ENCODE measurements at places on chromosomes 2 and 18. TPM values are rescaled to one million over a fixed set of nuclear protein-coding genes. Genes with fewer than 3 reads are reported as not detected.

KCNS3 gene
- total RNA-seq = not detected

OTOS gene
- not detected for total RNA-seq

GLI2 gene
- 33.2 TPM for total RNA-seq

PGAP1 gene
- total RNA-seq = 21.3 TPM

SP5 gene
- total RNA-seq = not detected

KRTCAP3 gene
- 3.2 TPM for total RNA-seq

MROH2A gene
- not detected for total RNA-seq

AOX1 gene
- total RNA-seq = 0.97 TPM

TGFA gene
- total RNA-seq = not detected

ADRA2B gene
- not detected for total RNA-seq

NOSTRIN gene
- not detected for total RNA-seq

- peaks cover 5% of the 10 kb centered on the region for H3K27me3 ChIP-seq
- no peaks in the 10 kb centered on the region for H3K4me1 ChIP-seq
- DNase-seq = no peak
Observed at GRCh38 chr2:222169346-222169745, 129.5 kb downstream of the PAX3 start.

- peaks cover 3% of the 10 kb centered on the region for H3K4me1 ChIP-seq
- no peak overlapping the region for H3K27ac ChIP-seq
- no peaks in the 10 kb centered on the region for H3K36me3 ChIP-seq
- DNase-seq = no peak
- H3K4me3 ChIP-seq = no peak overlapping the region
- peaks cover 3% of the 10 kb centered on the region for H3K27me3 ChIP-seq
Observed at GRCh38 chr18:6069103-6069502, 173.8 kb upstream of the TMEM200C start.

- H3K4me1 ChIP-seq = no peaks in the 10 kb centered on the region
- no peak for DNase-seq
- peaks cover 2% of the 10 kb centered on the region for H3K27me3 ChIP-seq
- no peak overlapping the region for H3K4me3 ChIP-seq
Observed at GRCh38 chr2:235238537-235238936, 255.3 kb upstream of the AGAP1 start.

DNA sequence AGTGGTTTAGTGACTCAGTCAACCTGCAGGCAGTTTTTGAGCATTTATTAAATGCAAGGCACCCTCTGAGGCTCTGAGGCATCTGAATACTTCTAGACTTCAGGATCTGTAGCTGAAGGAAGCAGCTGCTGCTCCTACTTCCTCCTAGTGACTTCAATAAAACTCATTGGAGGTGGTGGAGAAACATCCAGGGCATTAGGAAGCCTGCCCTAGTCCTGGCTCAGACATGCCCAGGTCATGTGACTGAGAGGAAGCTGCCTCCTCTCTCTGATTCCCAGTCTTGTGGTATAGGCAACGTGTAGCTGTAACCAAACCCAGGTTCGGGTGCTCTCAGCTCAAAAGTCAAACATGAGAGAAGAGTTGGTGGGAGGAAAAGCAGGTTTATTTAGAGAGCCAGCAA lies 287.2 kb upstream of the GYPC start:
- DNase-seq = no peak
- no peak overlapping the region for H3K4me3 ChIP-seq
- H3K4me1 ChIP-seq = peaks cover 4% of the 10 kb centered on the region
- no peak overlapping the region for H3K27ac ChIP-seq
- H3K27me3 ChIP-seq = no peaks in the 10 kb centered on the region
- no peaks in the 10 kb centered on the region for H3K36me3 ChIP-seq

- peak; percentile 77 for DNase-seq
- H3K4me3 ChIP-seq = no peak overlapping the region
- H3K36me3 ChIP-seq = peaks cover 5% of the 10 kb centered on the region
- H3K27ac ChIP-seq = peak overlapping the region; percentile 23
- peaks cover 7% of the 10 kb centered on the region for H3K4me1 ChIP-seq
- H3K27me3 ChIP-seq = no peaks in the 10 kb centered on the region
Observed at GRCh38 chr2:71619230-71619741, 165.9 kb downstream of the DYSF start.

GRCh38 chr2:71498261-71498701 lies 44.9 kb downstream of the DYSF start:
- peak overlapping the region; percentile 86 for H3K27ac ChIP-seq
- H3K4me1 ChIP-seq = peaks cover 36% of the 10 kb centered on the region
- H3K36me3 ChIP-seq = peaks cover 2% of the 10 kb centered on the region

DNA sequence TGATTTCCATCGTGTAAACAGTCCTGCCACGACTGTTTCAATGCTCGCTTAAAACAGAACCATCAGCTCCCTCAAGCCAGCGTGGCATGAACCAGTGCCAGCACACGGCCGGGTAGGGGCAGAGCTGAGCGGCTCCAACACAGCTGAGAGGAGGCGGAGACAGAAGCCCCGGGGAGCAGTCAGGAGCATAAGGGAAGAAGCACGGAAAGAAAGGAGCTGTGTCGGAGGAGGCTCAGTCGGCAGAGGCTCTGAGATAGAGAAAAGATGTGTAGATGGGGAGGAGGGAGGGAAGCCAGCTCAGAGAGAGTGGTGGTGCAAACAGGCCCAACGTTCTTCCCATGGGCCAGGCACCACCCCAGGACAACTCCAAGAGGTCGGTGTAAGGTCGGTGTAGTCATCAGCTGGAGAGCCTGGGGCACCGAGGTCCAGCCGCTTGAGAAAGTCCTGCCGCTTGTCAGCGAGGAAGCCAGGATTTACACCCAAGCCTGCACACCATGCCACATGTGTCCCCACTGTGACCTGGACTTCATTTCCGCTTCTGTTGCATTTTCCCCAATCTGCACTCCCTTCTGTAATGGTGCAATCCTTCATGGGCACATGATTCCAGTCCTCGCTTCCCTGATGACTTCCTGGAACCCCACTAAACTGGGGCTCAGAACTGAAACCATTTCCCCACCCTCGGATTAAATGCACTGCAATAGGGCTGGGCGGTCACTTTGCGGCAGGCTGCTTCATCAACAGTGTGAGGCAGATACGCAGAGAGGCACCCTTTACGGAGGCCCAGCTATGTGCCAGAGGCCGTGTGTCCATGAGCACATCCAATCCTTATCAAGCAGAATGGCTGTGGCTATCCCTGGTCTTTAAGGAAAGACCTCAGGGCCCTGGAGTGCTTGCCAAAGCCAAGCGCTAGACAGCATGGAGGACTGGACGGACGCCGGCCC lies 43.5 kb downstream of the CYP27C1 start:
- peaks cover 16% of the 10 kb centered on the region for H3K36me3 ChIP-seq
- H3K27ac ChIP-seq = peak overlapping the region; percentile 86
- H3K4me3 ChIP-seq = peak overlapping the region; percentile 52
- DNase-seq = no peak
- H3K27me3 ChIP-seq = no peaks in the 10 kb centered on the region
- peaks cover 49% of the 10 kb centered on the region for H3K4me1 ChIP-seq

DNA sequence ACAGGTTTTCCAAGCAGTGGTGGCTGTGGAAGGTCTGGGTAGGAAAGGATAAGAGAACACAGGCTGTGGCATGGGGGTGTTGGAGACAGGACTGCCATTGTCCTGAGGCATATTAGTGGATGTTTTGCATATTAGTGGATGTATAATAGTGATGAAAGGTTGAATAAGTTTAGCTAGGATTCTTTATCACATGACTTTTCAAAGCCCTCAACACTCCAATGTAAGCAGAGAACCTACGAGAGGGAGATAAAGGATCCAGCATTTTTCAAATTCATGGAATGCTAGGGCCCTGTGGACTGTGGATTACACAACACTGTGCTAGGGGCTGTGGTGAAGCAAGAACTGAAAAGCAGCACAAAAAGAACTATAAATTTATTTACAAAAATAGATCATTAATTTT lies 63.2 kb downstream of the POLE4 start:
- no peaks in the 10 kb centered on the region for H3K27me3 ChIP-seq
- H3K4me1 ChIP-seq = peaks cover 9% of the 10 kb centered on the region

GRCh38 chr2:43737097-43737854 lies 36.6 kb upstream of the DYNC2LI1 start:
- DNase-seq = no peak
- no peak overlapping the region for H3K4me3 ChIP-seq
- H3K36me3 ChIP-seq = peaks cover 13% of the 10 kb centered on the region
- H3K27ac ChIP-seq = peak overlapping the region; percentile 53
- H3K27me3 ChIP-seq = no peaks in the 10 kb centered on the region

GRCh38 chr2:144015655-144016245 lies 504.2 kb downstream of the ZEB2 start:
- no peaks in the 10 kb centered on the region for H3K27me3 ChIP-seq
- H3K4me1 ChIP-seq = peaks cover 24% of the 10 kb centered on the region
- DNase-seq = no peak
- H3K4me3 ChIP-seq = no peak overlapping the region

DNA sequence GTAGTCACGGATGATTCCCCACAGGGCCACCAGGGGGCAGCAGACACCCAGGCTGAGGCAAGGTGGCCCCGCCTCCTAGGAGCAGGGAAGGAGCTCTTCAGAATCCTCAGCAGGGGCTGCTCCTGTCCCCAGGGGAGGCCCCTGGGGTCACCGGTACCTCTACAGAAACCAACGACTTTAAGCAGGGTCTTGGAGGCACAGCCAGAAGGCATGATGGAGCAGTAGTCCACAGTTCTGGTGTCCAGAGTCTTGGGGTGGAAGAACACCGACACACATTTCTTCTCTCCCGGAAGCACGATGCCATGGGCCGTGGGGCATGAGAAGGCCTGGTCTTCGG lies 11.5 kb downstream of the CFAP65 start:
- no peak overlapping the region for H3K4me3 ChIP-seq
- peaks cover 48% of the 10 kb centered on the region for H3K27me3 ChIP-seq
- H3K36me3 ChIP-seq = no peaks in the 10 kb centered on the region

GRCh38 chr2:122182616-122183355 lies 427.3 kb downstream of the TSN start:
- no peaks in the 10 kb centered on the region for H3K27me3 ChIP-seq
- no peak for DNase-seq
- no peak overlapping the region for H3K27ac ChIP-seq
- H3K4me3 ChIP-seq = no peak overlapping the region
- no peaks in the 10 kb centered on the region for H3K36me3 ChIP-seq

All from osteocyte (in vitro differentiated cells).